ENCODE measurements at places on chromosomes 4 and X.
A peak's percentile ranks its signal among the peaks of the same experiment; 100 is the strongest.

GRCh38 chr4:138308356-138308755 is 66.2 kb upstream of the SLC7A11 start:
- DNase-seq: no peak

GRCh38 chrX:65706041-65706828 is 38.8 kb downstream of the MSN start:
- DNase-seq: no peak

GRCh38 chr4:157983300-157983699 is 189.5 kb downstream of the GASK1B start:
- no peak for DNase-seq

DNA sequence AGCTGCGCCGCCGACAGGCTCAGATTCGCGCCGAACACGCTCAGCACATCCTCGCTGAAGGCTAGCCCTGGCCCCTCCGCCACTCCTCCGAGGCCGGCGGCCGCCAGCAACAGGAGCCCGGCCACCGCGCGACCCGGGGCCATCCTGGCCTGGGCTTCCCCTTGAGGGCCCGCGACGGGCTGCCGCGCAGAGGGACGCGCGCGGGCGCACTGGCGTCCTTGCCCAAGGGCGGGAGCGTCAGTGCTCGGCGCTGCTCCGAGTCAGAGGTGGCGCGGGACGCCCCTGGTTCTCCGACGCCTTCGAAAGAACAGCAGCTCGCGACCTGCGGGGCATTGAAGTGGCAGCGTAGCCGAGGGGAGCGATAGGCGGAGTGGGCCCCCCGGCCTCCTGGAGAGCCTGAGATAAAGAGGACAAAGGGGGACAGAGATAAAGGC is 745 bp downstream of the SLC39A8 start:
- peak; percentile 19 for DNase-seq

DNA sequence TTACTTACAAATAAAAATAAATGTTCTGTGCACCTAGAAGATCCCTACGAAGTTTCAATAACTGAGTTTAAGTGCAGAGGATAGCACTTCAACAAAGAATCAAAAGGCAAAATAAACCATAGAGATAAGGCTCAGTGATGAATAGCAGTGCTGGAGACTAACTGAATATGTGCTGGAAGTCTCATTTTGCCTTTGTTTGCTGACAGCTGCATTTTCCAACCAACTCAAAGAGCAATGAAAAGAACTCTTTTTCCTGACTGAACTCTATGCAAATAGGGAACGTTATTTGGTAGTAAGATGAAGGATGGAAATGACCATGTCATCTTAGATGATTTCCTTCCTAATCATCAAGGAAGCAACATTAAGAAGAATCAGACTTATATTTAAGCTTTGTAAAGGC is 32.7 kb upstream of the ADH7 start:
- DNase-seq: no peak

DNA sequence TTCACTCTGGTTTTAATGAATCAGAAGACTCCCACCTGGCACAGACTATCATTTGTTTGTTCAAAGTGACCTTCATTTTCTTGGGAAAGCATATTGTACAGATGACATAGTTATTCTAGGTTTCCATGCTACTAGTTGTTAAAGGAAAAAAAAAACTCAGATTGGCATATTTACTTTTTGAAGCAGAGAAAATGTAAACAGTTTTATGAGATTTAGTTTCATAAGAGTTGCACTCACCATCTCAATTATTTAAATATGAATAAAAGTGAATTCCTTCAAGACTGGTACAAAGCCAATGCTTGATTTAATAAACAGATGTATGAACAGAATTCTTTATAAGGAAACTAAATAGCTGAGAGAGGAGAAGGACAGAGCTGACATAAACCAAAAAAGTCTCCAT is 280.3 kb upstream of the UGT8 start:
- DNase-seq: no peak

DNA sequence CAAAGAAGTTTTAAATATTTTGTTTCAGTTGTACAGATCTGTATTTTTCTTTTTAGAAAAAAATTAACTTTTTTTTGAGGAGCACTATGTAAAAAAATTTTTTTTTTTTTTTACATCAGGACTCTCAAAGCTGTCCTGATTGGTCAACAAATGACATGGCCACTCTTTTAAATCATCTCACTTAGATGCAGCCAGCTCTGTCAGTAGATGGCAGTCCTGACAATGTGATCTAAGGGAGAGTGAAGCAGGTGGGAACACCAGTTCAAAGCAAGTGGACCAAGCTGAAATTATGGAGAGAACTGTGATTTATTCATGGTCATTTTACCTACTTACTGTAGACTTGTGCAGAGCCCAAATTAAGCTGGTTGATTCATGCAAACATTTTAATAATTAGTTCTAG is 174.7 kb upstream of the GPRIN3 start:
- no peak for DNase-seq

GRCh38 chr4:154361450-154361849 is 130.1 kb downstream of the DCHS2 start:
- no peak for DNase-seq

GRCh38 chr4:128854433-128854832 is 44.9 kb downstream of the JADE1 start:
- no peak for DNase-seq

Measured in NCI-H187 (cell line).